MG63 (cell line): ENCODE measurements at places on chromosomes 12 and 14. TPM values are rescaled to one million over a fixed set of nuclear protein-coding genes. Genes with fewer than 3 reads are reported as not detected.

GRCh38 chr12:120132863-120133385, 16.4 kb upstream of the RAB35 start:
- DNase-seq = no peak

- DNase-seq = peak; percentile 82
Measured at GRCh38 chr12:6552140-6552551, 3.7 kb downstream of the IFFO1 start.

DNA sequence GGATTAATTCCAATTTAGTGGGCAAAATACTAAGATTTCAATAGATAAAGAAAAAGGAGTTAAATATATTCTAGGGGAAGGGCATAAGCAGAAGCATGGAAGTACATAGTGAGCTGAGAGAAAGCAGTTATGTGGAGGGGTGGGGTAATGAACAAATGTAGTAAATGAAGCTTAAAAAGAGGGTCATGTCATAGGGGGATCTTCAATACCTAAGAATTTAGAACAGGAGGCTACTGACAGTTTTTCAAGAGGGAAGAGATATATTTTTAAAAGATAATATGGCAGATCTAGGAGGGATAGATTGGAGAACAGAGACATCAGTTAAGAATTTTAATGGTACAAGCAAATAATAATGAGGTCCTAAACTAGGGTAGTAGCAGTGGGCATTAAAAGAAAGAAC, 9.4 kb downstream of the SYCP3 start:
- DNase-seq = no peak

DNA sequence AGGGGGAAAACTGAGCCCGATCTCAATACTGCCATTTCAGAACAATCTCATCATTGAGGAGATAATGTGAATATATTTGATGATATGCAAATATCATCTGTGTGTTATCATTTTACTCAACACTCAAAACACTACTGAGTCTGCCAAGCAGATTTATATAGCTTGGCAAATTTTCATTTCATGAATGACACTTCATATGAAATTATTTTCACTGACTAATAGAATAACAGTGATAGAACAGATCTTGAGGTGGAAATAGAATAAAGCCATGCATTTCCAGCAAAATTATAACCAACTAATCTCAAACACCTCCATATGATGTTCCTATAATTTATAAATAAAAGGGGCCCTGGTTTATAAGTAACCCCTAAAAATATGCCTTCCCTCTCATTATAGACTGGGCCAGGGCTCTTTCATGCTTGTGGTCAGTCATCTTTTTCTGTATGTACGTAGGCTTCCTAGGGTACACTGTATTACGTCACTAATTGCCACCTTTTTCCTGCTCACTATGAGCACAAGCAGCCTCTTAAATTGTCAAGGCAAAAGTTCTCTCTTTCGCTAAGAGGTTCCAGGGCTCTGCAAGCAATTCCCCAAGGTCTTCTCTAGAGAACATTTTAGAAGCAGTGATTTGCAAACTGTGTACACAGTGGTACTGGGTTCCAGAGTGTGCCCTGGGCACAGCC, 197.1 kb upstream of the FOXN3 start:
- DNase-seq = no peak

DNA sequence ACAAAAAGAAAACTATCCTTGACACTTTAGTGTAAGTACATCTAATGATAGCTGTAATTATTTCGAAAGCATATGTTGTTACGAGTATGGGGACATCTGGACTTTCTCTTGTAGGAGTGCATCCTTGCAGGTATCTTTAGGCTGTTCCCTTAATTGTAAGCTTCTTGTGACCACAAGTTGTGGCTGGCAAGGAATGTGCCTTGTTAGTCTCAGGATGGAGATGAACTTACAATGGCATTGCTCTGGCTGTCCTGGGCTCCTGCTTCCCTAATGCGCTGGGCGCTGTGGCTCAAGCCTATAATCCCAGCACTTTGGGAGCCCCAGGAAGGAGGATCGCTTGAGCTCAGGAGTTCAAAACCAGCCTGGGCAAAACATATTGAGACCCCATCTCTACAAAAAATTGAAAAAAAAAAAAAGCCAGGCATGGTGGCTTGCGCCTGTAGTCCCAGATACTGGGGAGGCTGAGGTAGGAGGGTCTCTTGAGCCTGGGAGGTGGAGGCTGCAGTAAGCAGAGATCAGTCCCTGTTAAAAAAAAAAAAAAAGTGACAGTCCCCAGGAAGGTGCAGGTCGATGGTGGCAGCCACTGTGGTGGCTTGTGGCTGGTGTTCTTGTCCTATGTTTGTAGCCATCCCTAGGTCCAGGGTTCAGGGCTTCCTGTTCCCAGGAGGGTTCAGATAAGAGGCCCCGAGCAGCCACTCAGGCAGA, 23.7 kb upstream of the PPP1R13B start:
- no peak for DNase-seq

Gene WIF1
- total RNA-seq = 0.23 TPM in 1 of 2 replicates, not detected in the other

GRCh38 chr14:39763402-39763890, 331.2 kb upstream of the FBXO33 start:
- DNase-seq = no peak

DNA sequence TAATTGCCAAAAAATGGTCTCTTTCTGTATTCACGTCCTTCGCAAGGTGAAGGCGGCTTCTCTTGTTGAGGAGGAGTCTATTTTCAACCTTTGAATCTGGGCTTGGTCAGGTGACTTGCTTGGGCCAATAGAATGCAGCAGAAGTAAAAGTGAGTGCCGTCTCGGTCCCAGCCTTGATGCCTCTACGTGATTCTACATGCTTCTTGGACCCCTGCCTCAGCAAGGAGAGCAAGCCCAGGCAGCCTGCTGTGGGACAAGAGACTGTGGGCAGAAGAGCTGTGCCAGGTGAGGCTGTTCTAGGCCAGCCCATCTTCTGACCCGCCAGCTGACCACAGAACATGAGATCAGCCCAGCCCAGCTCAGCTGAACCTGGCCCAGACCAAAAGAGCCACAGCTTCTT, 39.1 kb upstream of the CCDC63 start:
- DNase-seq = no peak

GRCh38 chr12:69019910-69020309, 86.9 kb upstream of the CPM start:
- DNase-seq = no peak

DNA sequence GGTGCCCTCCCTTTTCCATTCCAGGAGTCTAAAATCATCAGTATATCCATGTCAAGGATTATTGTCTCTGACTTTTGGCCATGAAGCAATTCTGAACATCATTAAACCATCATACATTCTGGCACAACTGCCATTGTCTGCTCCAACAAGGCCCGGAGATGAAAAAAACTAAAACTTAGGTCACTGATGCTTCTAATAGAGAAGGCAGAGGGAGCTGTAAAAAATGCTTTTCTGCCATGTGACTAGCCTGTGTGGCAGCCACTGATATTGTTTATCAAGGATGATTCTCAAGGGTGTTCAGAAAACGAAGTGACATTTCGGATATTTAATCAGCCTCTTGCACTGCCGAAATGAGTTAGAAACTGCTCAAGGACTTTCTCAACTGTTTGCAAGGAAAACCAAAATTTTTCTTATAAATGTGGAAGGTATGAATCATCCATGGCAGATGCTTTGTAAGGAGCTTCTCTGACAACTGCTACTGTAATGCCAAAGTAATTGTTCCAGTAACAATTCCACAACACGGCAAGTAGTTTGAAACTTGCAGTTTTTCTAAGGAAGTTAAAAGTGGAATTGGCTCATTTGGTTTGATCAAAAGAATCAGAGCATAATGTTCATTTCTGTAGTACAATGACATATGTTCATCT, 1076.5 kb upstream of the FLRT2 start:
- DNase-seq = no peak

DNA sequence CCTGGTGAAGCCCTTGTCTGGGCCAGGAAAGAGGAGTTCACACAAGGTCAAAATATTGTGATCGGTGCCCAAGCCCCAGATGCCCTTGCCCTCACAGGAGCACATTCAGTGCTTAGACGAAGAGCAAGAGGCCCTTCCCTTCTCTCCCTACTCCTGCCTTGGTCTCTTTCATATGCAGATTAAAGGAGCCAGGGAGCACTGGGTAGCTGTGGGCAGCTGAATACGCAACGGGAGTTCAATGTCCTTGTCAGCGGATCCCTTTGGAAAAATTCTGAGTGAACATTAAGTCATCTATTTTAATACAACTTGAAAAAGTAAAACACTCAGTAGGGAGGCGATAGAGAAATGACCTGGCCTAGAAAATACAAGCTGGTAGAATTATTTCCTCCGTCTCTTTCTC, 1489.4 kb downstream of the AACS start:
- DNase-seq = no peak

Gene MDGA2
- not detected in 2 replicates for total RNA-seq

Gene SFSWAP
- 17.3 and 19.3 TPM in 2 replicates for total RNA-seq

DNA sequence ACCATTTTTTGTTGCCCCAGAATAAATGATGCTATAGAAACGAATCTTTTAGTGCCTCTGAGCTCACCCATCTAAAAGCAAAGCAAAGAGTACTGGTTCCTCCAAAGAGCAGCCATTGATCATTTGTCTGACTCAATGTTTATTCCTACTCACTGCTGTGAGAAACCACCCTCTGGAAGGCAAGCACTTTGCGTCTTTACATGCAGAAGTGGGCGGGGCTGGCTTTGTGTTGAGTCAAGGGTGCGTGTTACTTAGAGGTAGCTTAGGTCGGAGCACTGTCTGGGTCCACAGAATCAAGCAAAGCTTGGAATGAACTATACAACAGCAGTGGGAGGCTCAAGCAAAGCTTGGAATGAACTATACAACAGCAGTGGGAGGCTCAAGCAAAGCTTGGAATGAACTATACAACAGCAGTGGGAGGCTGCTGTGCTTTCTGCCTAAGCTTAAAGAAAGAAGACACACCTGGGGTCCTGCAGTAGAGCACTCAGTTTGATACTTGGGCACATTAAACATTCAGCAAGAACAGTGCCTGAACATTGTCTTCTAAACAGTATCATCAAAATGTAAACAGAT, 77.2 kb upstream of the PRICKLE1 start:
- no peak for DNase-seq

DNA sequence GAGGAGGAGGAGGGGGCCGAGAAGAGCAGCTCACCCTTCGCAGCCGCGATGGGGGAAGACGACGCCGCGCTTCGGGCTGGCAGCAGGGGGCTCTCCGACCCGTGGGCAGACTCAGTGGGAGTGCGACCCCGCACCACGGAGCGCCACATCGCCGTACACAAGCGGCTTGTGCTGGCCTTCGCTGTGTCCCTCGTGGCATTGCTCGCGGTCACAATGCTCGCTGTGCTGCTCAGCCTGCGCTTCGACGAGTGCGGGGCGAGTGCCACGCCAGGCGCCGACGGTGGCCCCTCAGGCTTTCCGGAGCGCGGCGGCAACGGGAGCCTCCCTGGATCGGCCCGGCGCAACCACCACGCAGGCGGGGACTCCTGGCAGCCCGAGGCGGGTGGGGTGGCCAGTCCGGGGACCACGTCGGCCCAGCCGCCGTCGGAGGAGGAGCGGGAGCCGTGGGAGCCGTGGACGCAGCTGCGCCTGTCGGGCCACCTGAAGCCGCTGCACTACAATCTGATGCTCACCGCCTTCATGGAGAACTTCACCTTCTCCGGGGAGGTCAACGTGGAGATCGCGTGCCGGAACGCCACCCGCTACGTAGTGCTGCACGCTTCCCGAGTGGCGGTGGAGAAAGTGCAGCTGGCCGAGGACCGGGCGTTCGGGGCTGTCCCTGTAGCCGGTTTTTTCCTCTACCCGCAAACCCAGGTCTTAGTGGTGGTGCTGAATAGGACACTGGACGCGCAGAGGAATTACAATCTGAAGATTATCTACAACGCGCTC, 745 bp downstream of the TRHDE start:
- peak; percentile 27 for DNase-seq

- no peak for DNase-seq
Measured at GRCh38 chr12:101764051-101764792, 25.0 kb upstream of the SYCP3 start.

Gene CACNA2D4
- total RNA-seq = 0.91 and 1.4 TPM in 2 replicates

Gene CKAP4
- total RNA-seq = 183 and 206 TPM in 2 replicates

GRCh38 chr12:31001581-31002360, 71.9 kb upstream of the DDX11 start:
- no peak for DNase-seq

GRCh38 chr12:57738661-57739237, at the start of gene AGAP2:
Gene AGAP2, minus strand, starts transcription at chr12:57738742. Its CDS starts 496 bp downstream, at chr12:57738246.
- no peak for DNase-seq

Gene KLRD1
- total RNA-seq = not detected in 2 replicates

DNA sequence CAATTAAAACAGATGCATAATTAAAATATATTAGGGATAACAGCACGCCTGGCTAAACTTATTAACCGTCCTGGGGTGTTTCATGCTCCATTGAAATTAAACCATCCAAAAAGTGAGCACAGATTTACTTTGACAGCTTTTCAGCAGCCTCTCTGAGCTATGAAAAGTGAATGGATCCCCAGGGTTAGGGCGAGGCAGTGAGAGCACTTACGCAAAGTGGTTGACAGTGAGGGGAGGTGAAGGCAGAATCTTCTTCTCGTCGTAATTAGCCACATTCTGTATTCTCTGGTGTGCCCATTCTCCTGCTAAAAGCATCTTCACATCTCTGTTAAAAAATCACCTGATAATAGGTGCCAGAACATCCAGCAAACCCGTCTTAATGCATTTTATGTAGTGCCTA, 1.9 kb downstream of the TMTC2 start:
- DNase-seq = no peak

Gene SALL2
- 0.36 and 0.81 TPM in 2 replicates for total RNA-seq

DNA sequence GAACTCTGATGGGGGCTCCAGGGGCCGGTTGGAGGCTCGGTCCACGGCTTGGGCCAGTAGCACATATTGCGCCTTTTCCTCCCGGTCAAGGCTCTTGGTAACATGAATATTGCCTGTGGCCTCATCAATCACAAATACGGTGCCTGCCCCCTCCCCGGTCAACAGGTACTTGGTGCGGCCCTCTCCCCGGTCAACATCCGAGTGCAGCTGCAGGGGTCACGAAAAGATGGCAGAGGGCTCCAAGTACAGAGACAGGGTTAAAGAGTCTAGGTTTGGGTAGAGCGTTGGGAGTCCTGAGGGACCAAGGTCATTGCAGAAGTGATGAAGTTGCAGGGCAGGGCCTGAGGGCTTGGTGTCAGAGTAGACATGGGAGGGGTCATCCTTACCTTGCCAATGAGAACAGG, 2.2 kb downstream of the CDH24 start:
- DNase-seq = no peak

Gene KCNJ8
- total RNA-seq = not detected in 2 replicates

Gene CLEC6A
- not detected in 2 replicates for total RNA-seq

DNA sequence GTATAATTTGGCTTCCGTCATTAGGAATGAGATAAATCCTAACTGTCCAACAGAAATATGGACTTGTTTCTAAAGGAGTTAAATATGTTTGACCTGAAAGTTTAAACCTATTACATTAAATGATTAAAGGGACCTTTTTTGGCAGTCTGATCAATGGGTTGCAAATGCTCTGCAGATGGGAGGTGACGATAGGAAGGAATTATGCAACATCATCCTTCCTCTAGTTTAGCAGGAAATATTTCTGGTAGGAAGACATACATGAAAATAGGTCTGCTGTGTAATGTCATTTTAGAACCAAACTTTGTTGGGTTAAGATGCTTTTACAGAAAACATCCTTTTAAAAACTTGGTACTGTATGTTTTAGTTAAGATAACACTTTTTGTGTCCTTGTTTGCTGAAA, 2.6 kb downstream of the LRRC10 start:
- no peak for DNase-seq

Gene BEGAIN
- total RNA-seq = 2.3 and 8.2 TPM in 2 replicates

Gene NRDE2
- total RNA-seq = 5.5 and 7.1 TPM in 2 replicates

GRCh38 chr14:74932401-74932901, 9.4 kb upstream of the RPS6KL1 start:
- no peak for DNase-seq

GRCh38 chr14:80364274-80364673, 153.0 kb upstream of the DIO2 start:
- DNase-seq = no peak
